ENCODE measurements at places on chromosomes 1 and 21.
A peak's percentile ranks its signal among the peaks of the same experiment; 100 is the strongest.

DNA sequence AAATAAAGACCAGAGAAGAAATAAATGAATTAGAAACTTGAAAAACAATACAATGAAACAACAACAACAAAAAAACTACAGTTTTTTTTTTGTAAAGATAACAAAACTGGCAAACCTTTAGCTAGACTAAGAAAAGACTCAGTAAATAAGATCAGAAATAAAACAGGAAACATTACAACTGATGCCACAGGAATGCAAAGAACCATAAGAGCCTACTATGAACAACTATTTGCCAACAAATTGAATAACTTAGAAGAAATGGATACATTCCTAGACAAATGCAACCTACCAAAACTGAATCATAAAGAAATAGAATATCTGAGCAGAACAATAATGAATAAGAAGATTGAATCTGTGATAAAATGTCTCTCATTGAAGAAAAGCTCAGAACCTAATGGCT, 742.0 kb downstream of the ADGRL2 start:
- H3K36me3 ChIP-seq, result no peaks in the 10 kb centered on the region
- H3K4me3 ChIP-seq, result no peak overlapping the region
- no peaks in the 10 kb centered on the region for H3K4me1 ChIP-seq
- H3K27me3 ChIP-seq, result no peaks in the 10 kb centered on the region
- H3K27ac ChIP-seq, result no peak overlapping the region

DNA sequence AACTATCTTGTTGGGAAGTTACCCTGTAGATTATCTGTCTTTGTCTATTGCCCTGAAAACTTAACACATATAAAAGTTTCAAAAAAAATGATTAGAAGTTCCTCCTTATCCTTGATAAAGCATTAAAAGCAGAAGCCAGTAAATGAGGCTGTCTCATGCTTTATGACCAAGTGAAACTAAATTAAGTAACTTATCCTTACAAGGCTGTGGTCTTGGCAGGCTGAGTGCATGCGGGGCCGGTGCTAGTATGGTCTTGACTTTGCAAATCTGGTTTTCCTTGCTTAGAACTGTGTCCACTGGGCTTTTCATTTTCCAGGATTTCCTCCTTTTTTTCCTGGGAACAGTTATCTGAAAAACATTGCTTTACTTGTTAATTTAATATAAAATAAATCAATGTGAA, 43.1 kb downstream of the PCNX2 start:
- H3K36me3 ChIP-seq, result no peaks in the 10 kb centered on the region
- no peaks in the 10 kb centered on the region for H3K27me3 ChIP-seq
- H3K4me1 ChIP-seq, result peaks cover 5% of the 10 kb centered on the region
- no peak overlapping the region for H3K27ac ChIP-seq
- DNase-seq, result no peak

DNA sequence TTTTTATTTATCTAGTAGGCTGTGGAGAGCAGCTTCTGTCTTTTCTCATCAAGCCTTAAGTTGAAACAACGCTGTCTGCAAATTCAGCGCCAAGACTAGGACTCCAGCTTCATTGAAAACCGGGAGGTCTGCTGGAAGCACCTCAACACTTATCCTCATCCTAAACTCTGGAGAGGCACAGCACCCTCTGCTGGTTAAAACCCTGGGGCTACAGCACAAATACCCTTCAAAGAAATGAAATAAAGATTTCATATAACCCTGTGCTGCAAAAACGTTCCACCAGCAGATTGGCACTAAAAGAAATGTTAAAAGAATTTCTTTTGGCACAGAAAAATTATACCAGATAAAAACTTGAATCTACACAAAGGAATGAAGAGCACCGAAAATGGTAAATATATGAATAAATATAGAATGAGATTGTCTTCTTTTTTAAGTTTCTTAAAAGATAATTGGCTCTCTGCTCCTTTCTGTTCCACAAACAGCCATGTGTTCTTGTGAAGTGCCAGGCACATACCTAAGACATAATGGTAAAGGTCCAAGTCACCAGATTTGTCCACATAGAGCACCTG, 227.7 kb upstream of the SAMSN1 start:
- H3K27ac ChIP-seq, result no peak overlapping the region
- no peaks in the 10 kb centered on the region for H3K36me3 ChIP-seq
- no peaks in the 10 kb centered on the region for H3K4me1 ChIP-seq
- H3K27me3 ChIP-seq, result no peaks in the 10 kb centered on the region
- no peak overlapping the region for H3K4me3 ChIP-seq
- no peak for DNase-seq

DNA sequence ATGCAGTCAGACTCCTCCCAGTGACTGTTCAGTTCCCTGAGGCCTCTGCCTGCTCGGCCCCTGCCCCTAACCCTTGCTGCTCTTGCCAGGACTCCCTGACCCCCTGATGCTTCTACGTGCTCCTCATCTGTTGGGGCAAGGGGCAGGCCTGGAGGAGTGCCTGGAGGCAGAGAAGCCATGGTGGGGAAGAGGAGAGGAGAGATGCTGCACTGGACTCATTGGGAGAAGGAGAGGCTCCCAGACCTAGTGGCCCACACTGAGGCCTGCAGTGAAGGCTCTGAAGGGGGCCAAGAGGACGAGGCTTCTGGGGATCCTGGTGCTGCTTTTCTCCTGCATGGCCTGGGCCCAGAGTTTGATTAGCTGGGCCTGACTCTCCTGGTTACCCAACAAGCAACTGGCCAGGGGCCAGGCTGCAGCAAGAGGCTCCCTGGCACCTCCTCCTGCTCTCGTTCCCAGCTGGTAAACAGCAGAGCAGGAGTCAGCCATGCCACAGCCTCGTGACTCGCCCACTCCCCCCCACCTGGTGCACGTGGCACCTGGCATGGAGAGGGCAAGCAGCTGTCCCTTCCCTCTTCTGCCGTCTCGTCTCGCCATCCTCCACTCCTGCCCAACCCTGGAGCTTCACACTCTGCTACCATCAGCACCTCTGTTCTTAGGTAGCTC, 847 bp upstream of the RORC start:
- no peaks in the 10 kb centered on the region for H3K36me3 ChIP-seq
- DNase-seq, result peak; percentile 83
- H3K4me1 ChIP-seq, result peaks cover 79% of the 10 kb centered on the region
- no peak overlapping the region for H3K4me3 ChIP-seq
- H3K27ac ChIP-seq, result peak overlapping the region; percentile 82

GRCh38 chr1:100230765-100231164, 18.9 kb downstream of the DBT start:
- H3K4me1 ChIP-seq, result no peaks in the 10 kb centered on the region
- no peak overlapping the region for H3K27ac ChIP-seq
- peaks cover 30% of the 10 kb centered on the region for H3K36me3 ChIP-seq

DNA sequence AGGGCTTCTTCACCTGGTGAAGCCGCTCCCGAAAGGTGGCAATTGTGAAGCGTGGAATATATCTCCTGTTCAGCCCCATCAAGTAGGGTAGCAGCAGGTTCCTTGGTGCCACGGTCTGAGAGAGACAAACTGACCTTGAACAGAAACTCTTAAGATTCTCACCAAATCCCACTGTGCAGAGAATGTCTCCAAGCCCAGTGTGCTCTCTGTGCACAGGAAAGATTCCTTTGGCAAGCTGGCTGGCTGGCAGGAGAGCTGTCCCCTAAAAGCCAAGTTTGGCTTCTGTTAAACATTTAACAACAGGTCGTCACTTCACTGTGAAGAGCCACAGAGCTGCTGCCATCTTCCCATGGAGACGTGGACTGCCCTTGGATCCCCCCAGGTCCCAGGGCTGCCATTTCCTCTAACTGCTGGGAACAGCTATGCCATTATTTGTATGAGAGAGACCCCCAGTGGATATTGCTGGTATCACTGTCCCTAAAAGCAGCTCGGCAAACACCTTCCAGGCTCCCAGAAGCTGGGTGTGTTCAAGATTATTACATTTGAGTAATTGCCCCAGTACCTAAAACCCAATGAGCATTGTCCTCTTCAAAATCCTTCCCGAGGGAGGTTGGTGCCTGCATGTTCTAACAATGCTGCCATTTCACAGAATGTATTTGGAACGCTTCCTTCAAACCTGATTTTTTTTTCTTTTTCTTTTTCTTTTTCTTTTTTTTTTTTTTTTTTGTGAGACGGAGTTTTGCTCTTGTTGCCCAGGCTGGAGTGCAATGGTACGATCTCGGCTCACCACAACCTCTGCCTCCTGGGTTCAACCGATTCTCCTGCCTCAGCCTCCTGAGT, 71.8 kb downstream of the CD58 start:
- no peaks in the 10 kb centered on the region for H3K27me3 ChIP-seq
- H3K4me1 ChIP-seq, result peaks cover 57% of the 10 kb centered on the region
- no peak for DNase-seq

DNA sequence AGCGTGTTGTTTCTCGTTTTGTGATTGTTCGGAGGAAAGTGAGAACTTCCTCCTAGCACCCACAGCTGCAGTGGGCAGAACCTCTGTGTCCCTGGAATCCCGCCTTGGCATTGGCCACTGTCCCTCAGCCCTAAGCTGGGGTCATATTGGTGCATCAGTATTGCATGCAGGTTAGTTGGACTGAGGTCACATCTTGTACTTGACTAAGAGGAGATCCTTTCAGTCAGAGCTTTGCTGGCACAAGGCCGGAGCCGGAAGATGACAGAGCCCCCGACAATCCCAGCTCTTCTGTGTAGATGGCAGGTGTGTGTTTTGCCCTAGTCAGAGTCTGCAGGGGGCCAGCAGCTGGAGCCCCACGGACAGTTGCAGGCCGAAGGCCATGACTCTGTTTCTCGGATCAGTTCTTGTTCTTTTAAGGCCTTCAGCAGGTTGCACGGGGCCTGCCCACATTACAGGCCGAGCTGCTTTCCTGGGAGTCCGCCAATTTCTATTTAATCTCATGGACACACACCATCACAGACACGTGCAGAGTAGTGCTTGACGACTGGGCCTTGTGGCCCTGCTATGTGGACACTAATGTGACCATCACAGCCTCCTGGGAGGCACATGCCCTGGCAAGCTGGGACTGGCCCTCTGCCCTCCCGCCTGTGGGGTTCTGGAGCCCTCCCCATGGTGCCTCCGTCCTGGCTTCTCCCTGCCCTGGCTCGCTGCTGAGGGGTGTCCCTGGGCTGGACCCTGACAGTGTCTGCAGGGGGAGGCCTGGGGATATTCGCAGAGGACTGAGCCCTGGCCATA, 14.9 kb downstream of the SNAP47 start:
- peaks cover 27% of the 10 kb centered on the region for H3K36me3 ChIP-seq
- DNase-seq, result no peak
- H3K27me3 ChIP-seq, result no peaks in the 10 kb centered on the region
- no peak overlapping the region for H3K27ac ChIP-seq
- no peak overlapping the region for H3K4me3 ChIP-seq
- peaks cover 19% of the 10 kb centered on the region for H3K4me1 ChIP-seq

DNA sequence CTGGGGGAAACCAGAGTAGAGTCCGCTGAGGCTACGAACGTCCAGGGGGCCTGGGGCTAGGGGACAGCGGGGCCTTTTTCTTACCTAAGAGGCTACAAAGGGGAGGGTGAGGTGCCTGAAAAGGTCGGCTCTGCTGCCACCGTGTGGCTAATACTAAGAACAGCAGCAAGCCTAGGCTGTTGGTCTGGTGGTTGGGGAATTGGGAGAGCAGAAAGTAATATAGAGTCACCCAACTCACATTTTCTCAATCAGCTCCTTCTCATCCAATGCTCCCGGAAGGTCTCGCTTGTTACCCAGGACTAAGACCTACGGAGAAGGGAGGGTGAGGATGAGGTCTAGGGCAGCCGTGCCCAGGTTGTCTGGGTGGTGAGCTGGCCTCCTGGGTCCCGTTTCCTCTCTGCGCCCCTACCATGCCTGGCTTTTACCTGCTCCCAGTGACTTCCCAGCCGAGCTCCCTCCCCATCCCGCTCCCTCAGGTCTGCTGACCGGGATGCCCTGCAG, 9.3 kb downstream of the ARL8A start:
- peak overlapping the region; percentile 93 for H3K27ac ChIP-seq
- DNase-seq, result no peak
- peaks cover 51% of the 10 kb centered on the region for H3K4me1 ChIP-seq
- H3K36me3 ChIP-seq, result peaks cover 41% of the 10 kb centered on the region

GRCh38 chr1:118184739-118185083, 317 bp downstream of the SPAG17 start:
- peak overlapping the region; percentile 50 for H3K4me3 ChIP-seq
- DNase-seq, result no peak
- no peak overlapping the region for H3K27ac ChIP-seq
- peaks cover 11% of the 10 kb centered on the region for H3K4me1 ChIP-seq
- no peaks in the 10 kb centered on the region for H3K36me3 ChIP-seq

DNA sequence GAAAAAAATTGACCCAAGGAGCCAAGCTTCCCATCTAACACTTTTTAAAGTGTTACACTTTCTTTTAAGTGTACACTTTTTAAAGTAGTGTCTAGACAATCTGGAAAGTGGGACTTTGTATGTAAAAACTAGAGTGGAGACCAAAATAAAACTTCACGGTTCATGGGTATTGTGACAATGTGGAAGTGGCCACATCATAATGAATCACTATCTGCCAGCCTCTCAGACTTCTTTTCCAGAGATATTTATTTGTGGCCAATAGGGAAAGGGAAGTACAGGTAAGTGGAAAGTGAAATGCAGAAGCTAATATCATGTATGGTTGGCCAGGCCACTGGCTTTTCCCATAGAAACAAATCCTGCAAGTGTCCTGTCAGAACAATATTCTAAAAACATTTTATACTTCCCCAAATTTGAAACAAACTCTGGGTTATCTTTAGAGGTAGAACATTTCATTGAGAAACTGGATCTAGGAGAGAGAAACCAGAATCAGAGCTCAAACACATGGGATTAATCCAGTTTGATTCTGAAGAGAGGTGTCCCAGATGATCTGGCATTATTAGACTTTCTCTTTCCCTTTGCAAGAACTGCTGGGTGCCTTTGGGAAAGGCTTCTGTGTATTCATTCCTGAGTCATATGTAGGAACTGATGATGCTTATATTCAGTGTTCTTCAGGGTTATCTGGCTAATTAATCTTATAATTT, 2.0 kb downstream of the TNFSF18 start:
- no peaks in the 10 kb centered on the region for H3K27me3 ChIP-seq
- DNase-seq, result no peak
- H3K4me3 ChIP-seq, result no peak overlapping the region
- peaks cover 23% of the 10 kb centered on the region for H3K4me1 ChIP-seq
- H3K27ac ChIP-seq, result no peak overlapping the region
- no peaks in the 10 kb centered on the region for H3K36me3 ChIP-seq

DNA sequence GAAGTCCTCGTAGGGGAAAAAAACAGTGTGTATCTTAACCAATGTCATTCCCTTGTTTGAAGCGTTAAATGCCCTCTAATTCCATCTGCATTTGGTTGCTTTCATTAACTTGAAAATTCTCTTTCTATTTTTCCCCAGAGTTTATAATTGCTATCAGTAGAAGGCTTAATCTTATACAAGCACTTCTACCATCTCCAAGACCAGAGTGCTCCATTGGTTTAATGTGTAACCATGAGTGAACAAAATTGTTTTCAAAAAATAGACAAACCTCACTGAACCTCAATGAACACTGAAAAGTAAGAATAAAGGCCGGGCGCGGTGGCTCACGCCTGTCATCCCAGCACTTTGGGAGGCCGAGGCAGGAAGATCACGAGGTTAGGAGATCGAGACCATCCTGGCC, 141.3 kb downstream of the RGS7 start:
- H3K36me3 ChIP-seq, result no peaks in the 10 kb centered on the region
- no peak for DNase-seq
- H3K27ac ChIP-seq, result no peak overlapping the region
- no peak overlapping the region for H3K4me3 ChIP-seq

All from suprapubic skin (tissue), 4 donors.